Left renal cortex interstitium (tissue), 4 donors: ENCODE measurements at places on chromosomes 1 and 21.

DNA sequence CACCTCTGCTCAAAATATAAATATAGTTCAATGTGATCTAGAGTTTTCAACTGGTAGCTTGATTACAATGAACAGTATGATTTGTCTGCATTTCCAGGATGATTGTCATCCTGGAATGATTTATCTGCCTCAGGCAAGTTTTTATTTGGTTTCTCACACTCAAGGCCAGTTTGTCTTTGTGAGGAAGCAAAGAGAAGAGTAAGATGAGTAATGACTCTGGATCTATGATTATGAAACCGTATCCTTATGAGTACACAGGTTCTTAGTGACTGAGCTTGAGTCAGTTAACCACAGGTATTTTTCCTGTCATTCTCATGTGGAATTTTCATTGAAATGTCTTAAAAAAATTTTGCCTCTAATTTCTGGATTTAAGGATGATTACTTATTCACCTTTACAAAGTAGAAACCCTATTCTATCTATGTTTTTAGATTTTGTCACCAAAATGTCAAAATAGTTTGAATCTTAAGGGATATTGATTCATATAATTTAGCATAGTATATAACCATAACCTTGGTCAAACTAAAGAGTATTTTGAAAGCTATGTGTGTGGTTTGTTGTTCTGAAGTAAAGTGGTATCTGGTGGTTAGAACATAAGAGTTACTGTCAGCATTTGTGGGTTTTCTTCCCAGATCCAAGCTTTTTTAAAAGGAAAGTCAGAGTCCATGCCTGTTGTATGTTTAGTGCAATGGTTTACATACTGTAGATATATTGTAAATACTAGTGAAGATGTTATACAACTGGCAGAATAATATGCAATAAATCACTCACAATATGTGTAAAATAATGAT, 145.0 kb downstream of the RASAL2 start:
- DNase-seq, result no peak

DNA sequence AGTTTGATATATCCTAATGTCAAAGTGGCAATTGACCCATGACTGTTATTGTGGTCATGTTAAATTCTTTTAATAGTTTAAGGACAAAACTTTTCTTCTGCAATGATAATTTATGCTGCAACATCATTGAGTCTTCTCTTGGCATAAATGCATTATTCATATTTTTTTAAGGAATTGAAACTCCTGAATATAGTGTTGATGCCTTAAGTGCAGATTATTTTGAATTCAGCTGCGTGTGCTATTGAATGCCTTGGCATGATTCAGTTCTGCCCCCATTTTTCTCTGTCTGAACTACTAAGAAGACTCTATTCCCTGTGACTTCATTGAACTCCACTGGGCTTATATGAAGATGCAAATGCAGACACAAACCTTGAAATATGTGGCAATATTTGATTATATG, 22.6 kb upstream of the NOS1AP start:
- DNase-seq, result no peak

DNA sequence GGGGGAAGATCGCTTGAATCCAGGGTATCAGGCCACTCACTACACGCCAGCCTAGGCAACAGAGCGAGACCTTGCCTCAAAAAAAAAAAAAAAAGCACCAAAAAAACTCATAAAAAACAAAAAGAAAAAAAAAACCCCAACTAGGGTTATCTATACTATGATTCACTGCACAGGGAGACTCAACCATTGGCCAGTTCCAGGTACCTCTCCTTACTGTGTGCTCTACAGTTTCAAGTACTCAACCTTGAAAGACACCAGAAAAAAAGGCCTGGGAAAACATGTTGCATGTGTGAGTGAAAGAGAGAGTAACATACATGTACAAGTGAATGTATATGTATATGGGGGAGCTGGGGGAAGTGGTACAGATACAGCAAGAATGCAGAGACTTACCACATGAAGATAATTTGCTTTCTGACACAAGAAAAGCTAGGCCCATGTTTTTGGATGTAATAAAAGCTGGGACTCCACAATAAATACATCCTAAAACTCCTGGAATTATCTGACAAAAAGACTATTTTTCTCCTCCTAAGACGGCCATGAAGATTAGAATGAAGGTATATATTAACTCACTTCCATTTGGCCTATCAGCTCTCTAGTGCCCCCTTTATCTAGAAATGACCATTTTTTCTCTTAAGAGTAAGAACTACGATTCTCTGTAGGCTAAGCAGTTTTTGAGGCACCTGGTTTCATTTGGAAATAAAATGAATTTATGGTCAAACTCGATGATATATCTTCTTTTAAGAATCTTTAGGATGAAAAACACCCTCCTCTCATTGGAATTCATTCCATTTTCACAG, 52.2 kb downstream of the SLC27A3 start:
- no peak for DNase-seq

- no peak for DNase-seq
Measured at GRCh38 chr1:242242983-242243382, 244.1 kb upstream of the MAP1LC3C start.

DNA sequence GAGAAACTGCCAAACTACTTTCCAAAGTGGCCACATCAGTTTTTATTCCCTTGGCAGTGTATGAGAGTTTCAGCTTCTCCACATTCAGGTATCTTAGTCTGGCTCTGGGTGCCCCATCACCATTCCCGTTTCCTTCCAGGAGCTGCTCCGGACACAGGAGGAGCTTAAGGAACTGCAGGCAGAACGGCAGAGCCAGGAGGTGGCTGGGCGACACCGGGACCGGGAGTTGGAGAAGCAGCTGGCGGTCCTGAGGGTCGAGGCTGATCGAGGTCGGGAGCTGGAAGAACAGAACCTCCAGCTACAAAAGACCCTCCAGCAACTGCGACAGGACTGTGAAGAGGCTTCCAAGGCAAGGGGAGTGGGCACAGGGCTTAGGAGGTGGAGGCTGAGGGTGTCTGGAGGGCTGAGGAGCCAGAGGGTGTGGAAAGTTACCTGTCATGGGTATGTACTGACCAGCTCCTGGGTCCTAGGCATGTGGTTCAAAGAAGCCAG, 10.9 kb upstream of the TUFT1 start:
- no peak for DNase-seq

GRCh38 chr21:22421416-22422180, 1423.4 kb downstream of the NCAM2 start:
- no peak for DNase-seq

- DNase-seq, result no peak
Measured at GRCh38 chr1:230267338-230268065, 158.6 kb downstream of the PGBD5 start.

- DNase-seq, result no peak
Measured at GRCh38 chr21:14401217-14401616, 18.3 kb upstream of the HSPA13 start.

DNA sequence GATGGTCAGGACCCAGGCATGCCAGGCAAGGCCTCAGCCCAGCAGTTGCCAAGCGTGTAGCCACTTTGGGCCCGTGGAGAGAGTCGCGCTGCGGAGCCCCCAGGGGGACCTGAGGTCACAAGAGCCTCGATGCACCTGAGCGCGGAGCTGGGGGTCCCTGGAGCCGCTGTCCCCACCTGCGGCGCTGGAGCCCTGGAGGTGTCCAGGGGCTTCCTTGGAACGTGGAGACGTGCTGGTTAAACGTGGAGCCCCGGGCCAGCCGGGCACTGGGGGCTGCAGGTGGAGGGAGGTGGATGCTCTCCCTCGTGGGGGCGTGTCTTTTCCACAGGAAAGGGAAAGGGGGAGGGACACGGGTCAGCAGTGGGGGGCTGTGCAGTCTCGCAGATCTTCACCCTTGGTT, 3.1 kb downstream of the PLCH2 start:
- no peak for DNase-seq
